Endothelial cell of umbilical vein (primary cell): ENCODE measurements at places on chromosomes 7 and 10.

DNA sequence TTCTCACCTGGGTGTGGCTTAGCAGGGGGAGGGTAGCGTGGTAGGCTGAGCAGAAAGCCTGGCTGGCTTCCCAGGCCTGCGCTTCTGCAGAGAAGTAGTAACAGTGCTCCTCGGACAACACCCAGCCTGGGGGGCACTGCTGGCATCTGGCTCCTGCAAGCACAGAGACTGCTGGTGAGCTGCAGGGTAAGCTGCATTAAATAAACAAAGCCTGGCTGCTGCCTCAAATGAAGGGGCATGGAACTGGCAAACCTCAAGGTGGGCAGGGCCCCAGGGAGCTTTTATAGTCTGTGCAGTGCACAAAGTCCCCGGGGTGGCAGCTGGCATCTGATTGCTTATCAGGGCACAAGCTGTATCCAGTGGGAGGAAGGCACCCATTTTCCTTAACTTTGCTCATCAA, 3.9 kb downstream of the KLRG2 start:
- H3K4me3 ChIP-seq: no peak overlapping the region
- H3K27me3 ChIP-seq: peaks cover 32% of the 10 kb centered on the region

DNA sequence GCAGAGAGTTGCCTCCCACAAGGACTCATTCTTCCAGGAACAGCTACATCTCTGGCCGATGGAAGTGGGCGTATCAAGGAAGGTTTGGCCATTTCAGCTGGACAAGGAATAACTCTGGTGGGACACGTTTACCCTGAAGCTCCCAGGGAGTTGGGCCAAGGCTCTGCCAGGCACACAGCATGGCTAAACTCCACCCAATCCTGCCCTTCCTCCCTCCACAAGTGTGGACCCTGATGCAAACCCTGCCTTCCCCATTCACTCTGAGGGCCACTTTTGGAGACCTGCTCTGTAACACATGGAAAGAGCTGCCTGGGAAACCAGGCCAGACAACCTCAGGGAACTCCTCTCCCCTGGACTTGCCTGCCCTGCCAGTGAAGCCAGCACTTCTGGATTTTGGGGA, 407.8 kb upstream of the FOXK1 start:
- no peaks in the 10 kb centered on the region for H3K4me1 ChIP-seq
- H3K27me3 ChIP-seq: no peaks in the 10 kb centered on the region
- no peak overlapping the region for H3K4me3 ChIP-seq
- no peaks in the 10 kb centered on the region for H3K36me3 ChIP-seq
- DNase-seq: no peak

DNA sequence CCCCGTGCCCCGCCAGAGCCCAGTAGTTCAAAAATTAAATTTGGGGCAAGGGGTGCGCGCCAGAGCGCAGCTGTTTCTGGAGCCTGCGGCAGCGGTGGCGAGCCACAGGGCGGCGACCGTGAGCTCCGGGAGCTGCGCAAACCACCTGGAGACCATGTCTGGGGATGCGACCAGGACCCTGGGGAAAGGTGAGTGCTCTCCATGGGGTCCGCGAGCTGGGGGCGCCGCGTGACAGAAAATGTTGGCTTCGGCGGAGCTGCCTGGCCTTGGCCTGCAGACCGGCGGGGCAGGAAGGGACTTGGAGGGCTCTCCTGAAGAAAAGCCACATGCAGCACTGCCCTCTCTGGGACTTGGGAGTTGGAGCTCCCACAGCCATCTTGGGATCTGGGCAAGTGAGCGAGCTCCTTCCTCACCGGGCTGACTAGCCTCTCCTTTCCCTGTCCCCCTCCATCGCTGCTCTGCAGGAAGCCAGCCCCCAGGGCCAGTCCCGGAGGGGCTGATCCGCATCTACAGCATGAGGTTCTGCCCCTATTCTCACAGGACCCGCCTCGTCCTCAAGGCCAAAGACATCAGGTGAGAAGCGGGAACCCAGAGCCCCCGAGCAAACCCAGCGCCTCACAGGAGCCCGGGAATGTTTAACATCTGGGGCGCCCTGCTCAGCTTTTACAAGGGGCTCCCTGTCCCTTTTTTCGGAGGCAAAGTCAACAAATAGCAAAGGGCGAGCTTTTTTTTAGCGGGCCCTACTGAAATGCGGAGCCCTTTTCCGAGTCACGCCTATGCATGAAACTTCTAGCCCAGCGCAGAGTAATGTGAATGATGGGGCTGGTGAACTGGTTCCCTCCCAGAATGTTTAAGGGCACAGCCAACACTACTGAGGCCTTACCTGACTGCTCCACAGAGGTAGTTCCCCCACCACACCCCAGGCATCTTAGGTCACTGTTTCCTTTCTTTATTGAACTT, 6.1 kb downstream of the GSTO2 start:
- peak; percentile 50 for DNase-seq
- H3K27ac ChIP-seq: no peak overlapping the region
- no peaks in the 10 kb centered on the region for H3K36me3 ChIP-seq
- H3K27me3 ChIP-seq: peaks cover 6% of the 10 kb centered on the region

GRCh38 chr10:99431190-99431760, 851 bp upstream of the GOT1 start:
- no peaks in the 10 kb centered on the region for H3K27me3 ChIP-seq
- H3K4me1 ChIP-seq: peaks cover 14% of the 10 kb centered on the region
- H3K36me3 ChIP-seq: no peaks in the 10 kb centered on the region

GRCh38 chr7:70356085-70356786, 758.0 kb downstream of the AUTS2 start:
- no peaks in the 10 kb centered on the region for H3K36me3 ChIP-seq
- no peak overlapping the region for H3K4me3 ChIP-seq
- H3K4me1 ChIP-seq: no peaks in the 10 kb centered on the region
- H3K27ac ChIP-seq: no peak overlapping the region

DNA sequence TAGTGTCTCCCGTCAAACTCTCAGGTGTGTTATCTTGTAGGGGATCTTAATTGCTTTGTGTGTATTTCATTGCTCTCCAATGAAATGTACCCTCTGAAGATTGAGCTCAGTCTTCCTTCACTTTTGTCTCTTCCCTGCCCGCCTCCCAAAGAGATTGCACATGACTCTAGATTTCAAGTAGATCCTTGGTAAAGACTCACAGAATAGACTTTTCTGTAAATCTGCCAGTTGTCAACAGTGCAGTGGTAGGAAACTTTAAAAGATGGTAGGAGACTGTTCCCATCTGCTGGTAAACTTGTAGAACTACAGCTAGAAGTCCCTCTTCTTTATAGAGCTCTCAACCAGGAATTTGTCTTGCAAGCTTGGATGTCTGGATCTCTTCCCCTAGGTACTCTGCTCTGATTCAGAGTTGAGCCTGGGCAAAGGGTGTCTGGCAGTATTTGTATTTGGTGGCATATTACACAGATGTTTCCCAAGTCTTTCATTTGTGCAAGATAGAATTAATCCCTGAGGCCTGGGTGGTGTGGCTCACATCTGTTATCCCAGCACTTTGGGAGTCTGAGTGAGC, 9.6 kb downstream of the CCL26 start:
- H3K36me3 ChIP-seq: no peaks in the 10 kb centered on the region
- H3K27me3 ChIP-seq: no peaks in the 10 kb centered on the region
- H3K4me3 ChIP-seq: no peak overlapping the region
- H3K27ac ChIP-seq: no peak overlapping the region

DNA sequence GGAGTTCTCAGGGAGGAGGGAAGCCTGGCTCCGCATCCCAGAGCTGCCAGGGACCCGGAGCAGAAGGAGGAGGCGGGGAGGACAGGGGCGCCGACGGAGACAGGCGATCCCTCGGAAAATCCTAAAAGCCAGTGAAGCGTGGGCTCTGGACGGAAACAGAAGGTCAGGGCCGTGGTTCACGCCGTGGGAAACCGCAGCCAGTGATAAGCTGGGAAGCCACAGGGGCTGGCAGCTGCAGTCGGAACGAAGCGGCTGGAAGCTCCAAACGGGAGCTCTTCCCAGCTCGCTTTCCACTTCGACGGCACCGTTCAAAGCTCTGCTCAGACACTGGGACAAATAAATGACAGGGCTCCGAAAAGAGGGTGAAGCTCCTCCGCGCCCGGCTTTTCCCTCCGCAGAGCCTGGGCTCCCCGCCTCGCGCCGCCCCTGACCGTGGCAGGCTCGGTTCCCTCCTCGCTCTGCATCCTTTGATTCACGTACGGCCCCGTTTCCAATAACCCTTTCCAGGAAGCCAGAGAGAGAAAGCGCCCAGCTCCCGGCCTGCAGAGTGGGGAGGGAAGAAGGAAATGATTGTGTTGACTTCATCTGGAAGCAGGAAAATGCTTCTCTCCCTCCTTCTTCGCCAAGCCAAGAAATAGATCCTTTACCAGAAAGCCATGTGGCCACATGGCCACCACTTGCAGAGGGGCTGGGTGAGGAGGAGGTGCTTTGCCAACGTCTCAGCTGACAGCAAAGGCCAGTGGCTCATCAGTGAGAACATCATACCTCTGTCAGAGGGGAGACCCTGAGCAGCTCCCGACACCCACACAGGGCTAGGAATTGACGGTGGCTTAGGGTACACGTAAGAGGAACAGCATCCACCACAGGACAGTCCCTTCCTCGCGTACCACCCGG, 57.4 kb downstream of the ADRB1 start:
- H3K4me3 ChIP-seq: peak overlapping the region; percentile 41
- peak; percentile 40 for DNase-seq
- peaks cover 4% of the 10 kb centered on the region for H3K27me3 ChIP-seq
- H3K27ac ChIP-seq: no peak overlapping the region
- no peaks in the 10 kb centered on the region for H3K36me3 ChIP-seq

DNA sequence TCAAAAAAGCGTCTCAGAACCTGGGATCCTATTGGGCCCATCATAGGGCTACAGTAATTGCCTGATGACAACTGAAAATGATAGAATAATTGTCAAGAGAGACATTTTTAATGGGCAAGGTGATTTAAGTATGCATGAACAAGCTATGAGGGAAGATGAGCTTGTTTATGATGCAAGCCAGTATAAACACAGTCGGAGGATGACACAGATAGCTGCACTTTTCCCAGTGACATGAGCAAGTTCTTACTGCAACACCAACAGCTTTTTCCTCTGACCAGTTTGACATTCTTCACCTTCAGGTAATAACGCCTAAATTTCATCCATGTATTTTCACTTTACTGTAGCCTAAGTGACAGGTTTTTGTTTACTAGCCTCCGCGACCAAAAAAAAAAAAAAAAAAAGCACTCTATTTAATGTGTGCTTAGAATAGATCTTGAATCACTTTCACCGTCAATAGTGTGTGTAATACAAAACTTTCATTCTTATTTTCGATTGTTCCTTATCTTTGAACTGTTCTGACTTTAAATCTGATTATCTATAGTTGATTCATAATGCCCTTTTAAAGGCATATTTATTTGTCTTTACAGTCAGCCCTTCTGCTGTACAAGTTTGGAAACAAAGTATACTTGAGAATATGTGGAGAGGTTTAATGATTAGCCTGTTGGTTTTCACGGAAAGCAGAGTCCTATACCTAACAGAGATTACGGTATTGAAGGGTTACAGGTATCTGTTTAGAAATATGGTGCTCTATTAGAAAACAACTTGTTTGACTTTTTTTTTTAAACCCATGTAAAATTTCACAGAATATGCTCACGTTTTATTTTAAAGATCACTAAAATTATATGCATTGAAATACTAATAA, 1.7 kb downstream of the FOXP2 start:
- H3K27ac ChIP-seq: no peak overlapping the region
- no peaks in the 10 kb centered on the region for H3K36me3 ChIP-seq
- no peaks in the 10 kb centered on the region for H3K4me1 ChIP-seq
- no peak for DNase-seq

DNA sequence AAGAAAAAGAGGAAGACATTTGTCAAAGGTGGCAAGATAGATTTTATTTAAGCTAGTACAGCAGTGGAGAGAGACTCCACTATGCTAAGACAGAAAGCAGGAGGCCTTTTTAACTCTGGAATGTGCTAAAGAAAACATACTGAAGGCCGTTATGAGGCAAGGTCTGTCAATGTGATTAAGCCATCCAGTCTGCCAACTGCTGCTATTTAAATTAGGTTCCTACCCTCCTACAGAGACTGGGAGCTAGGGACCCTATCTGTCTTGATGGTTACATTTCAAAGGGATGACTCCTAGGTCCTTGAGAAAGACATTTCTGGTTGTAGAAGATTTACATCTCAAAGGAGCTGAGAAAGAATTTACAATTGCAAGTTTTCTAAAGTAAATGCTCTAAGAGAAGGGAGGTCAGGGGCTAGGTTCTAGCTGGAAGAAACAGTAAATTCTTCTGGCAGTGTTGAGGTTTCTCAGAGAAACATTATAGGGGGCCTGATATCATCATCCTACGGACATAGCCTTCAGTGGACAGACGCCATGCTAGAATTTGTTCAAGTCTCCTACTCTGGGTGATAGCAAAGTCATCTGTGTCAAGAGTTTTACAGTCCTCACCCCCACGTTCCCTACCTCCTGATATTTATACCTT, 211.6 kb downstream of the PHF14 start:
- H3K27ac ChIP-seq: no peak overlapping the region
- no peak for DNase-seq
- no peaks in the 10 kb centered on the region for H3K27me3 ChIP-seq
- H3K4me1 ChIP-seq: no peaks in the 10 kb centered on the region
- H3K4me3 ChIP-seq: no peak overlapping the region
- H3K36me3 ChIP-seq: no peaks in the 10 kb centered on the region

DNA sequence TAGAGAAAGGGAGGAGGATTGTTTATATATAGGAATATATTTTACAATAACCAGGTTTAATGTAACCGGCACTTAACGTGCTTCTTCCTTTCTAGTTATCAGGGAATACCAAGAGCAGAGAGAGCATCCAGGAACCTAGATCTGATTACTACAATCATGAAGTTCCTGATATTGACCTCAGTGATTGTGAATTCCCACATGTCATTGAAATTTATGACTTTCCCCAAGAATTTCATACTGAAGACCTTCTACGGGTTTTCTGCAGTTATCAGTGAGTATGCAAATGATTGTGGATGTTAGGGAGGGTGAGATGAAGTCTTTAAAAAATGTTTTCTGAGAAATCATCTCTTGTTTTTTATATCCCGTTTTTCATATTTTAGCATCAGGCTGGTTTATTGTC, 36.6 kb downstream of the LOXL4 start:
- DNase-seq: no peak
- H3K36me3 ChIP-seq: peaks cover 2% of the 10 kb centered on the region
- no peaks in the 10 kb centered on the region for H3K4me1 ChIP-seq
- no peak overlapping the region for H3K27ac ChIP-seq

- H3K27me3 ChIP-seq: no peaks in the 10 kb centered on the region
- H3K4me3 ChIP-seq: no peak overlapping the region
- DNase-seq: no peak
- no peak overlapping the region for H3K27ac ChIP-seq
- peaks cover 27% of the 10 kb centered on the region for H3K4me1 ChIP-seq
These were observed 179.3 kb downstream of the ARHGAP12 start for GRCh38 chr10:31749301-31749700.

DNA sequence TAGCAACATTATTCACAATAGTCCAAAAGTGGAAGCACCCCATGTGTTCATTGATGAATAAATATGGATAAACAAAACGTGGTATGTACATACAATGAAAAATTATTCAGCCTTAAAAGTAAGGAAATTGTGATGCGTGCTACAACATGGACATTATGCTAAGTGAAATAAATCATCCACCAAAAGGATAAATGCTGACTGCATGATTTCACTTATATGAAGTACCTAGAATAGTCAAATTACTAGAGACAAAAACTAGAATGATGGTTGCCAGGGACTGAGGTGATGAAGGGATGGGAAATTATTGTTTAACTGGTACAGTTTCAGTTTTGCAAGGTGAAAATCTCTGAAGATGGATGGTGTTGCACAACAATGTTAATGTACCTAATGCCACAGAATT, 56.6 kb downstream of the THSD7A start:
- H3K4me1 ChIP-seq: no peaks in the 10 kb centered on the region
- no peaks in the 10 kb centered on the region for H3K36me3 ChIP-seq
- DNase-seq: no peak
- no peak overlapping the region for H3K27ac ChIP-seq
- H3K27me3 ChIP-seq: no peaks in the 10 kb centered on the region
